ENCODE measurements at places on chromosomes 5 and 9.

GRCh38 chr9:1952001-1952400, 63.1 kb upstream of the SMARCA2 start:
- DNase-seq: no peak

DNA sequence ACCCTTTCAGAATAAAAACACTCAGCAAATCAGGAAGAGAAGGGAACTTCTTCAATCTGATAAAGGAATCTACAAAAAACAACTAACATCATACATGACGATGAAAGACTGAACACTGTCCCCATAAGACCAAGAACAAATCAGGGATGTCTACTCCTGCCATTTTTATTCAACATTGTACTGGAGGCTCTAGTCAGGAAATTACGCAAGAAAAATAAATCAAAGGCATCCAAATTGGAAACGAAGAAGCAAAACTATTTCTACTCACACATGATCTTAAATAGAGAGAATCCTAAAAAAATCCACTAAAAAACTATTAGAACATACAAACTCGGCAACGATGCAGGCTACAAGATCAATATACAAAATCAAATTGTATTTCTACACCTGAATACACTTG, 42.3 kb downstream of the IPPK start:
- no peak for DNase-seq

GRCh38 chr5:44387406-44387805, 1.8 kb downstream of the FGF10 start:
- DNase-seq: no peak

- no peak for DNase-seq
Observed at GRCh38 chr5:97545886-97546535, 363.0 kb upstream of the RIOK2 start.

- DNase-seq: no peak
Observed at GRCh38 chr5:98641671-98642070, 131.8 kb upstream of the RGMB start.

All from NAMALWA (cell line).